ENCODE measurements at places on chromosomes 6 and 20.

- DNase-seq, result no peak
These were observed 30.4 kb downstream of the KDM1B start for GRCh38 chr6:18185624-18186023.

DNA sequence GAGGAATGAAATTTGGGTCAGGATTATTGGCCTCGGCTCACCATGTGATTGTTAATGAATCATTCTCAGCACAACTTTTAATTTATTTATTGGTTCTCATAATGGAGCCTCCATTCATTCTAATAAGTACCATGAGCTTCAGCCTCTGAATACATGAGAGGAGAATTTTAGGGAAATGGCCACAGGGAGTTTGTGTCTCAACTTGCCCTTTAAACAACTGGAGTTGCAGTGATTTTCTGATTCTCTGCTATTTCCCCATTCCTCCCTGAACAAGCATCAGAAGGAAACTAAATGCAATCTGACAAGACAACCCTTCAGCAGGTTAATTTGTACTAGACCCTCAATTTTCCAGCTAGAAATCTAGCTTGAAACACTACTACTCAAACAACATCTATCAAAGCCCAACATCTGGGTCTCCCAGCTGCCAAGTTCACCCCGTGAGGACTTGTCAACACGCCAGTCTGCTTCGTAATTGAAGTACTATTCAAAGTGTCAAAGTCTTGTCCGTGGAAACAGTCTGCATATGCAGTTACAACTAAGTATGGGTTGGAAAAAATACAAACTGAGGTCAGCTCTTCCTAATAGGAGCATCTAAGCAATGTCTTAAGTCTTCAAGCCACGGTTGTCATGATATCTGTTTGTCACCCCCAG lies 235.4 kb downstream of the CDH4 start:
- DNase-seq, result no peak

DNA sequence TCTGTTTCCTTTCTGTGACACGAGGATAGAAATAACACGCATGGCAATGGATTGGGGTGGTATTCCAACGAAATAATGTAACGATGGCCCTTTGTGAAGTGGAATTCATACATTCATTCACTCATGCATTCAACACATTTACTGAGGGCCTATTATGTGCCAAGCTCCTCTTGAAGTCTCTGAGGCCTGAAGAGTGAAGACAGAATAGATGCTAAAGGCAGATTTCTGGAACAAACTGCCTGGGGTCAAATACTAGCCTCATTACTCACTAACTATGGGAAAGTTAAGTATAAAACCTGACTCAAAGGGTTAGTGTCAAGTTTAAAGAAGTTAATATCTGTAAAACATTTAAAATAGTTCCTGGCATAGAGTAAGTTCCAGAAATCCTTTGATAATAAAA lies 279.6 kb upstream of the SULF2 start:
- no peak for DNase-seq

- no peak for DNase-seq
These were observed 512.8 kb downstream of the MAFB start for GRCh38 chr20:40176098-40176841.

DNA sequence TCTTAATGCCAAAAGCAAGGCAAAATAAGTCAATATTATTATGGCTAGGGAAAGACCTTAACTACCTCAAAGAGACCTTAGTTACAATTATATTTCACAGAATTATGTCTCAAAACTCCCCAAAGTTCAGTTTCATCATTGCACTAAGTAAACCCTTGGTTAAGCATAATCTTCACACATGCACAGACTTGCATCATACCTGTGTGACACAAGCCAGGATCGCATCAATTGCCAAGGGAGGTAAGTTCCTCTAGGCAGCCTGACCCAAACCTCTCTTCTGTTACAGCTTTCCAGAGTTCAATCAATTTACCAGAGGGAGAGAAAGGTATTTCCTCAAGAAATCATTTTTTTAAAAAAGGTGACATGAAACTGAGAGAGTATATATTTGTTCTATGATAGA lies 31.9 kb upstream of the PRSS35 start:
- DNase-seq, result no peak

GRCh38 chr6:34475238-34475682 lies 9.4 kb downstream of the PACSIN1 start:
- DNase-seq, result no peak

- no peak for DNase-seq
These were observed 46.2 kb upstream of the SDHAF4 start for GRCh38 chr6:70520575-70520974.

DNA sequence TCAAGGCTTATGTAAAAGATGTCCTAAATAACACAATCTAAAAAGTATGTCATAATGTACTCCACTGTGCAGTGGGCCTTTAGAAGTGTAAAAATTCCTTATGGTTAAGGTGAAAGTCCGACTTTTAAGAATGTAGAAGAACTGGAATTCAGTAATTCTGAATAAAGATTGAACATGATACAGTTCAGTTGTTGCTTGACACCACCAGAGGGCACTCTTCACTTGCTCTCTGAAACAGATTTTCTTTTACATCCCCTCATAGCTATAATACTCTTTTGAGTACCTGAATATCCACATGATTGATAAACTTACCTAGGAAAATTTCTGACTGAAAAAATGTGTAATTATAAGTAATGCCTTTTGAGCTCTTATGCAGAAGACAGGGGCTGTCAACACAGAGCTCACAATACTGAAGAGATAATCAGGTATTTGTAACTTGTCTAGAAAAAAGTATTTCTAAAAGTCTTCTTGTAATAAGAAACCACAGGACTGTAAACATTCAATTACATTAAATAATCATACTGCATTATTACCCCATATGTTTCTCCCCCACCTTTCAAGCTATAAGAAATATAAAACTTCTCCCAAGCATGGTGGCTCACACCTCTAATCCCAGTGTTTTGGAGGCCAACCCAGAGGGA lies 92.1 kb downstream of the POPDC3 start:
- no peak for DNase-seq

Data from effector CD8-positive, alpha-beta T cell (primary cell).